ENCODE measurements at places on chromosomes 3 and 15.

DNA sequence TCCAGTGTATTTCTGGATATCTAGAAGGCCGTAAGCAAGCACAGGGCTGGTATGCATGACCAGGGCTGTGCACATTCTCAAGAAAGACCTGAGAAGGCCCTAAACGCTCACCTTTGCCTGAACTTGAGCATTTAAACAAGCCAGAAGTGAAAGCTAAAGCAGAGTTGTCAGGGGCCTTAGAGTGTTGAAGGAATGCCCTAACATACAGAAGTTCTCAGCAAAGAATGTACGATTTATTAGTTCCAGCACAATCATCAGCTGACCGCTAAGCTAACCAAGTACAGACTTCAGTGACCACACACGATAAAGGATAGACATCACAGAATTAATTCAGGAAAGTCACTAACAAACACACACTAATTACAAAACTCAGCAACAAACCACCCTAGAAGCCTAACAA lies 8.7 kb downstream of the HLTF start:
- DNase-seq, result no peak

DNA sequence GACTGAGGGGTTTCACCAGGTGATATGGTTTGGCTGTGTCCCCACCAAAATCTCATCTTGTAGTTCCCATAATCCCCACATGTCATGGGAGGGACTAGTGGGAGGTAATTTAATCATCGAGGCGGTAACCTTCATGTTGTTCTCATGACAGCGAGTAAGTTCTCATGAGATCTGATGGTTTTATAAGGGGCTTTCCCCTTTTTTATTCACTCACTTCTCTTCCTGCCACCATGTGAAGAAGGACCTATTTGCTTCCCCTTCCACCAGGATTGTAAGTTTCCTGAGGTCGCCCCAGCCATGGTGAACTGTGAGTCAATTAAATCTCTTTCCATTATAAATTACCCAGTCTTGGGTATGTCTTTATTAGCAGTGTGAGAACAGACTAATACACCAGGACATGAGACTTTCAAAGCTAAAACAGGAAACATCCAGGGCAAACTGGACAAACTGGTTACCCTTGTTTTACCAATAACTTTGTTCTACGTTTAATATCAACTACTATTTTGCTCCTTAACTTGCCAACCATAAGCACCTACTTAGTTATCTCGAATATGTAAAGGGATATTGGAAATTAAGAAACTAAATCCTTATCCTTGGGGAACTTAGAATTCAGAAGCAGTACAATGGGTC lies 98.2 kb downstream of the MYH15 start:
- DNase-seq, result no peak

DNA sequence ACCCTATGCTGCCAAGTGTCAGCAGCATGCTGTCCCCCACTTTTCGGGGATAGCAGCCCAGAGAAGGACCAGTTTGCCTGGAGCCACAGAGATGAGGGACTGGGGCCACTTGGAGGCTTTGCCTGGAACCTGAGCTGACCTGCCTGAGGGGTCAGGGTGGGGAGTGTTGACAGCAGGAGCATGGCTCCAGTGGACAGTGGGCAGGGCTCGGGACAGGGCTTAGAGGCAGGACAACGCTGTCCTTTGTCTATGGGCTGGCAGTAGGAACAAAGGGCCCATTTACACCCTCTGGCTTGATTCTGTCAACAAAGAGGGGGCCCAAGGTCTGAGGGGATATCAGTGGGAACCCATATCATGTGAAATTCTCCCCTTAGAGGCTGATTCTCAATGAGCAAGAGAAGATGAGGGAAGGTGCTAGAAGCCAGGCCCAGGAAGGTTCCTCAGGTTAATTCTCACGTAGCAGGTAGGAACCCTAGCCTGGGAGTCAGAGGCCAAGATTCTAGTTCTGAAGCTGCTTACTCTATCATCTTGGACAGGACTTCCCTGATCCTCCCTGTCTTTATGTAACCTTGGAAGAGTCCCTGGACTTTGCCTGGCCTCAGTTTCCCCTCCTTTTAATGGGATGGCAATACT lies 29.7 kb upstream of the HHATL start:
- no peak for DNase-seq

DNA sequence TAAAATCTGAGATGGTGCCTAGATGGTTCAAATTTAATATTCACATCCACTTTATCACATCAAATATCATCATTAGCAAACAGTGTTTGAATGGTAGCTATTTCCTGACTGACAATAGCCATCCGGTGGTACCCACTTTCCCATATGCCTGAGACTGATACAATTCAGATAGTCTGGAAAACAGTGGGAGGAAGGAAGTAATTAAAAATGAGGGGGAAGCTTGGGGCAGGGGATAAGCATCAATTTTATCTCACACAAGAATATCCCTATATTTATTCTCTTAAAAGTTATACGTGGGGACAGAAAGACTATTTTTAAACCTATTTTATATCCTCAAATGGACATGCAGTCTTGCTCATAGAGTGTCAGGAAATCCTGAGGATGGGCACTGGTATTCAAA lies 122.5 kb upstream of the GAP43 start:
- no peak for DNase-seq

Measured in T-helper 22 cell (primary cell).